ENCODE measurements at places on chromosomes 16 and 17.

DNA sequence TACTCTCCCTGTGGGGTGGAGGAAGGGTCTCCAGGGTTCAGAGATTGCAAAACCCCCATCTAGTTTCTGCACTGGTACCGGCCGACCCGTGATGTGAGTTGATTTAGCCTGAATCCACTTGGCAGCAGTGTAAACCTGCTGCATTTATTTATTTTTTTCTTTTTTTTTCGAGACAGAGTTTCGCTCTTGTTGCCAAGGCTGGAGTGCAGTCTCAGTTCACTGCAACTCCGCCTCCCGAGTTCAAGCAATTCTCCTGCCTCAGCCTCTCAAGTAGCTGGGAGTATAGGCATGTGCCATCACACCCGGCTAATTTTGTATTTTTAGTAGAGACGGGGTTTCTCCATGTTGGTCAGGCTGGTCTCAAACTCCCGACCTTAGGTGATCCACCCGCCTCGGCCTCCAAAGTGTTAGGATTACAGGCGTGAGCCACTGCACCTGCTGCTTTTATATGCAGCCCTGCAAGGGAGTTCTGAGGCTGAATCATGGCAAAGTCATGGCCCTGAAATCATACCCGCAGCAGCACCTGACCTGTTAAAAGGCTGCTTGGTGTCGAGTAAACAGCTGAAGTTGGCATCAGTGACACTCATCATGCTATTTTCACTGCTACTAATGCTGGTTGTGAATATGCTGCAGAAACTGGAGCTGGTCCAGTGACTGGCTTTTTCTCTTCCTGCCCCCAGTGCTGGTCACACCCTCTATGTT is 21.4 kb downstream of the DEXI start:
- DNase-seq, result no peak
- no peaks in the 10 kb centered on the region for H3K27me3 ChIP-seq
- no peak overlapping the region for H3K27ac ChIP-seq
- H3K4me1 ChIP-seq, result no peaks in the 10 kb centered on the region
- no peak overlapping the region for H3K4me3 ChIP-seq
- no peaks in the 10 kb centered on the region for H3K36me3 ChIP-seq

GRCh38 chr17:2222901-2223616 is 80.5 kb downstream of the SMG6 start:
- H3K4me3 ChIP-seq, result no peak overlapping the region
- no peak for DNase-seq
- H3K36me3 ChIP-seq, result no peaks in the 10 kb centered on the region
- H3K27me3 ChIP-seq, result no peaks in the 10 kb centered on the region

GRCh38 chr17:2008332-2009126 is 16.6 kb downstream of the RTN4RL1 start:
- no peak overlapping the region for H3K4me3 ChIP-seq
- peaks cover 26% of the 10 kb centered on the region for H3K4me1 ChIP-seq
- H3K36me3 ChIP-seq, result no peaks in the 10 kb centered on the region
- no peaks in the 10 kb centered on the region for H3K27me3 ChIP-seq

DNA sequence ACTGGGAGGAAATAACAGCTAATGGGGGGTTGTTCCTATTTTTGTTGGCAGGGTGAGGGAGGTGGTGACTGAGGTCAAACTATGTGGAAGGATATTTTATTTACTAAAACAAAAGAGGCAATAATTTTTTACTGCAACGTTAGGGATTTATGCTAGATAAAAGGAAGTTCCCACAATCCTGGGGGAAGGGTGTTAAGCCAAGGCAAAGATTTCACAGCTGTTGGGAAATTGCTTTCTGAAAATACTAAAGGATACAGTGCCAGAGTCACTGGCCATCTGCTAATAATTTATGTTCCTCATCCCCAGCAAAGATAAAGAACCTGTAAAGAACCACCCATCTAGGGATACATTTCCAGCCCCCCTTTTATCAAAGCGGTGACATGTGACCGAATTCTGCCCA is 756.0 kb upstream of the RBFOX1 start:
- H3K4me3 ChIP-seq, result no peak overlapping the region
- DNase-seq, result no peak
- H3K27me3 ChIP-seq, result no peaks in the 10 kb centered on the region
- H3K27ac ChIP-seq, result no peak overlapping the region
- H3K4me1 ChIP-seq, result no peaks in the 10 kb centered on the region

DNA sequence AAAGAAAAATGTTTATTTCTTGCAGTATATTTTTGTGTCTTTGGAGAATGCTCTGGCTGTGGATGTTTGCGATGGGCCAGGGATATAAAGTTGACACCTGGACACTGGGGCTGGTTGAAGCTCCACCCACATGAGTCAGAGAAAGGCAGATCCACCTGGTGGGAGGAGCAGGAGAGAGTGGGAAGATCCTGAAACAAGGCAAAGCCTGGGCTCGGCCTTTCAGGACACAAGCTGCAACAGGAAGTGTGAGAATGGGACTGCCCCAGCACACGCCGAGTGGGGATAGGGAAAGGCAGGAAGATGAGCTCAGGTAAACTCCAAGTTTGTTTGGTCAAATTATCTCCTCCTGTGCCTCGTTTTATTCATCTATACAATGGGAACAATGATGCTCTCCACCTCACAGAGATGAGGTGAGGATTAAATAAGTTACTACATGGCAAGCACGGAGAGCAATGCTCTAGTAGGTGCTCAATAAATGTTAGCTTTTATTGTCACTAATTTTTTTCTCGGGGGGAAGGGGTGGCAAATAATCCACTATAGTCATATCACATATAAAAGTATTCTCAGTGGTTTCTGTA is 21.4 kb upstream of the PITPNM3 start:
- no peak overlapping the region for H3K4me3 ChIP-seq
- peaks cover 1% of the 10 kb centered on the region for H3K36me3 ChIP-seq
- no peaks in the 10 kb centered on the region for H3K4me1 ChIP-seq
- H3K27ac ChIP-seq, result no peak overlapping the region
- DNase-seq, result peak; percentile 63

- no peak for DNase-seq
- no peaks in the 10 kb centered on the region for H3K36me3 ChIP-seq
- peaks cover 19% of the 10 kb centered on the region for H3K27me3 ChIP-seq
- no peak overlapping the region for H3K4me3 ChIP-seq
- H3K27ac ChIP-seq, result no peak overlapping the region
These were observed 1.6 kb upstream of the GPR139 start for GRCh38 chr16:20075243-20075642.

DNA sequence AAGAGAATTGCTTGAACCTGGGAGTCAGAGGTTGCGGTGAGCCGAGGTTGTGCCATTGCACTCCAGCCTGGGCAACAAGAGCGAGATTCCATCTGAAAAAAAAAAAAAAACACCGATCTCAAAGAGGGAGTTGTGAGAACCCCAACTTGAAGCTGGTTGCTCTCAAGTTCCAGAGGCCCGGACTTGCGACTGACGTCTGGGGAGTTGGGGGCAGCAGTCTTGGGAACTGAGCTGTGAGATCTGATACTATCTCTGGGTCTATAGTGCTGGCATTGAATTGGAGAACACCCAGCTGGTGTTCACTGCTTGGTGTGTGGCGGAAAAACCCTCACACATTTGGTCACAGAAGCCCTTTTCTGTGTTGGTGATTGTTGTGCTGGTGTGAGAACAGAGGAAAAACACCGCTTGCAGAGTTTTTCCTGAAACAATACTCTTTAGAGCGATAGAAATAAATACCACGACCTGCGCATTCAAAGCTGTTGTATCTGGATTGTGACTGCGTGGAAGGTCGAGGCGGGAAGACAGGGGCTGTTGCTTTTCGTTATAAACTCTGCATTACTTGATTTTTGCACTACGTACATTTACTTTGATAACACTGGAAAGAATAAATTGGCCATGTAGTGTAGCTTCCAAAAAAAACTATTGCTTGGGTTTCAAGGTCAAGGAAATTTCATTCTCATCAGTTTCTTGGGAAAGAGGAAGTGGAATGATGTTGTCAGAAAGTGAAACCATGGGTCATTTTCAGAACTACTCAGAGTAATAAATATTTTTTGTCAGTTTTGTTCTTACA is 8.8 kb downstream of the SCIMP start:
- DNase-seq, result no peak
- no peaks in the 10 kb centered on the region for H3K36me3 ChIP-seq
- no peaks in the 10 kb centered on the region for H3K4me1 ChIP-seq

DNA sequence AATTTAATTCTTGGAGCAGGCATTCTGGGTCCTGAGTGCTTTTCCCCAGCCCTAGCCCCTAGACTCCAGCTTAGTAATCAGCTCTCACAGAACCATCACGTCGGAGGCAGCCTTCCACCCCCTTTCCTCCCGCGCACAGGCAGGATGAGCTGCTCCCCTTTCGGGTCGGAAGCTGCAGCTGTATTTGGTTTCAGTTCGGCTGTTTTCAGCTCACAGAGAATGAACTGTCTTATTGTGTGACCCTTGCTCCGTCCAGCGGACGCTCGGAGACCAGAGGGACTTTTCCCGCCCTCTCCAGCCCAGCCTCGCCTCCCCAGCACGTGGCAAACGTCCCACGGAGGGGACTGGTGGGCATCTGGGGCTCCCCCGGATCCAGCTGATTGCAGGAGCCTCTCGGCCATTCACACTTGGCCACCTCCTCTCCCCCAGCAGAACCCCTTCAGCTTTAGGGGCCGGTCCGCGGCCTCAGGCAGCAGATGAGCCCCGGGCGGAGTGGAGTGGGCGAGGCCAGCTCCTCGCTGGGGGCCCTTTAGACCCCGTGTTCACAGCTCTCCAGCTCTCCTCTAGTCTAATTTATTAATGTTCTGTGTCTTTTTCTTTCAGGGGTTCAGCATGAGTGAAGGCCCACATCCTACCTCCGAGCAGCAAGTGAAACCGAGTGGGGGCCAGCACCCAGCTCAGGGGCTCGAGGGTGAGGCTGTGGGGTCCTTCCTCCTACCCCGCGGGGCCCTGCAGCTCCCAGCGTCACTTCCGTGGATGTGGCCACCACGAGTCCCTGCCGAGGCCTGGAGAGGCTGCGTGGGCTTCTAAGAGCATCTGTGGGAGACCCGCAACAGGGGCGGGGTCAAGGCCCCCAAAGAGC is 863 bp upstream of the UTS2R start:
- peaks cover 6% of the 10 kb centered on the region for H3K4me1 ChIP-seq
- DNase-seq, result peak; percentile 8
- H3K27ac ChIP-seq, result no peak overlapping the region
- no peaks in the 10 kb centered on the region for H3K27me3 ChIP-seq
- no peaks in the 10 kb centered on the region for H3K36me3 ChIP-seq
- peak overlapping the region; percentile 68 for H3K4me3 ChIP-seq

DNA sequence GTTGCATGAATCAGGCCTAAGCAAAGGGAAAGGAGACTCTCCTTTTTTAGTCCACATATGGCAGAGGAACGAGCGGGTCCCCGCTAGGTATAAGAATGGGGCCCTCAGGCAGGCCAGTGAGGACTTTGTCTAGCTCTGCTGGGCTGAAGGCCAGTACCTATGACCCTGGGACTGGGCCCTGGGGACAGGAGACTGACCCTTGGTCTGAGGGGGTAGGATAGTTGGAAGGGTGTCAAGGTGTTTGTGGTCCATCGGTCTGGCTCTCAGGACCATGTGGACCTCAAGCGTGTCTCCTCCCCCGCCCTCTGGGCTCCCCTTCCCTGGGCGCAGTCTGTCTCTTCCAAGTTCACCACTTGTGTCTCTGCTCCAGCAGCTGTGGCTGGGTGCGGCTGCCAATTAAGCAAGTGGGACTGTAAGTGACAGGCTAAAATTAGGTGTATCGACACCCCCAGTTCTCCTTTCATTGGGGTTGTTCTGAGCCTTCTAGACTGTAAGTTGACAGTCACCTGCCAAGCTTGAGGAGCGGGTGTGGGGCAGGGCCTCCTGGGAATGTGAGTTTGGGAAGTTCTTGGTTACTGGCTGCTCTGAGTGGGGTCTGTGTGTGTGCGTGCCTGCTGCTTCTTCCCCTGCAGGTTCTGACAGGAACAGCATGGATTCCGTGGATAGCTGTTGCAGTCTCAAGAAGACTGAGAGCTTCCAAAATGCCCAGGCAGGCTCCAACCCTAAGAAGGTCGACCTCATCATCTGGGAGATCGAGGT is 24.5 kb downstream of the AKAP1 start:
- no peak for DNase-seq
- H3K27ac ChIP-seq, result no peak overlapping the region
- no peak overlapping the region for H3K4me3 ChIP-seq
- H3K36me3 ChIP-seq, result peaks cover 40% of the 10 kb centered on the region
- peaks cover 33% of the 10 kb centered on the region for H3K4me1 ChIP-seq

DNA sequence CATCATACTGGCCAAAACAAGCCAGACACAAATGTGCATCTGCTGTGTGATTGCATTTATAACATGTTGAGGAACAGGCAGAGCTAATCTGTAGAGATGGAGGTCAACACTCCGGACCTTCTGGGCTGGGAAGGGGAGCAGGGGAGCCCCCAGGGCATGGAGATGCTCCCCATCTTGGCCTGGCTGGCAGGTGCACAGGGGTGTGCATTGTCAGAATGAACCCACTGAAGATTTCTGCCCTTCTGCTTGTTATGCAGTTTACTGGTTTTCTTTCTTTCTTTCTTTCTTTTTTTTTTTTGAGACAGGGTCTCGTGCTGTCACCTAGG is 146.9 kb downstream of the CMIP start:
- no peak for DNase-seq
- H3K36me3 ChIP-seq, result 0 out of 2 replicates have a peak, but pooled peaks cover 4% of the 10 kb centered on the region
- no peaks in the 10 kb centered on the region for H3K27me3 ChIP-seq
- H3K4me1 ChIP-seq, result peaks cover 11% of the 10 kb centered on the region
- no peak overlapping the region for H3K4me3 ChIP-seq
- H3K27ac ChIP-seq, result no peak overlapping the region

GRCh38 chr16:79359082-79359481 is 241.5 kb downstream of the MAF start:
- H3K27ac ChIP-seq, result no peak overlapping the region
- no peaks in the 10 kb centered on the region for H3K4me1 ChIP-seq
- H3K36me3 ChIP-seq, result no peaks in the 10 kb centered on the region
- DNase-seq, result no peak
- no peak overlapping the region for H3K4me3 ChIP-seq

DNA sequence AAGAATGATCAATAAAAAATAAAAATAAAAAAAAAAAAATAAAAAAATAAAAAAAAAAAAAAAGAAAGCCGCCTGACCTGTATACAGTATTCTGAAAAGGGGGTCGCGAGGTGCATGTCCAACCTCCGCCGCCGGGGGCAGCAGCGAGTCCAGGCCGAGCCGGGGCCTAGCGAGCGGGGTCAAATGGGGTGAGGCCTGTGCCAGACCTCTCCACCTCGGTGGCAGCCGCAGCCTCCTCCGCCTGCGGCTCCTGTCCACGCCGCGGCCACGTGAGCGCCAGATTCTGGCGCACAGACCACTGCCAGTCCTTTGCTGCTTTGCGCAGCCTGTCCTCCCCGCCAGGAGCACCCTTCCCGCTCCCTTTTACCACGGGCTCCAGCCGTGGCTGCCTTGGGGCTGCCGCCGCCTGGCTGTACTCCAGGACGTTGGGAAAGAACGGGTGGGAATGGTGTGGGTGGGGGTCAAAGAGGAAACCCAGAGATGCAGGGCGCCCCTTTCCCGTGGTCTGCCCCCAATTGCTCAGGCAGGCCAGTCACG is 2.4 kb upstream of the BCKDK start:
- H3K27ac ChIP-seq, result no peak overlapping the region
- DNase-seq, result peak; percentile 42
- no peaks in the 10 kb centered on the region for H3K27me3 ChIP-seq

- H3K27me3 ChIP-seq, result no peaks in the 10 kb centered on the region
- no peak overlapping the region for H3K4me3 ChIP-seq
- H3K4me1 ChIP-seq, result no peaks in the 10 kb centered on the region
- DNase-seq, result peak; percentile 67
These were observed 30.1 kb downstream of the GNGT2 start for GRCh38 chr17:49180303-49180702.

- no peaks in the 10 kb centered on the region for H3K27me3 ChIP-seq
- H3K4me3 ChIP-seq, result no peak overlapping the region
- no peaks in the 10 kb centered on the region for H3K4me1 ChIP-seq
- no peak overlapping the region for H3K27ac ChIP-seq
- no peaks in the 10 kb centered on the region for H3K36me3 ChIP-seq
- peak; percentile 72 for DNase-seq
These were observed 62.1 kb downstream of the RMI2 start for GRCh38 chr16:11407047-11407982.

GRCh38 chr16:22635357-22635761 is 124.7 kb downstream of the NPIPB5 start:
- H3K4me1 ChIP-seq, result peaks cover 10% of the 10 kb centered on the region
- no peaks in the 10 kb centered on the region for H3K36me3 ChIP-seq
- H3K27me3 ChIP-seq, result no peaks in the 10 kb centered on the region
- H3K27ac ChIP-seq, result no peak overlapping the region
- no peak overlapping the region for H3K4me3 ChIP-seq
